ENCODE measurements at places on chromosomes 13 and 19. TPM values are rescaled to one million over a fixed set of nuclear protein-coding genes. Genes with fewer than 3 reads are reported as not detected.

PRRG2 gene
- total RNA-seq: not detected

C19orf85 gene
- not detected for total RNA-seq

SMIM24 gene
- total RNA-seq: not detected

GRCh38 chr13:97223037-97223710 is 1.0 kb downstream of the MBNL2 start:
- DNase-seq: no peak

- no peak for DNase-seq
Measured at GRCh38 chr13:97976610-97977521, 23.4 kb downstream of the IPO5 start.

ELAVL1 gene
- total RNA-seq: 15.8 TPM

DPF1 gene
- not detected for total RNA-seq

GRCh38 chr19:54668353-54668752 is 5.6 kb downstream of the LILRB4 start:
- DNase-seq: no peak

CYP2S1 gene
- total RNA-seq: 0.41 TPM

PCDH8 gene
- not detected for total RNA-seq

- DNase-seq: no peak
Measured at GRCh38 chr13:34577051-34577450, 365.0 kb upstream of the NBEA start.

COX6B2 gene
- total RNA-seq: not detected

DNA sequence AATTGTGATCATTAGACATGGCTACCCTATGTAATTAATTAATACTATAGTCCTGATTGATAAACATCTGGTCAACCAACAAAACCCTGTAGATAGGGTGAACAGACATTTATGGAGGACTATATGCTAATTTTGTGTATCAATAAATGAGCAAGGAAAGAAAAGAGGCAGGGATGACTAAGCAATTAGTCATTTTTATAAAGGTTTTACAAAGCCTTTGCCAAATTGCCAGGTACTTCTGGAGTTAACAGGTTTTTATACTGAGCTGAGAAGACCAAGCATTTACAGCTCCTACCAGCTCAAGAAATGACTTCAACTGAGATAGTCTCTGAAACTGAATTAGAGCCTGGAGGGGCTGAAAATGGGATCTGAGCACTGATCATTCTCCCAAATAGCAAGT is 186.8 kb upstream of the PRR20A start:
- DNase-seq: no peak

Data from sigmoid colon (tissue), 7 donors.